ENCODE measurements at places on chromosomes 5 and 9. TPM values are rescaled to one million over a fixed set of nuclear protein-coding genes. Genes with fewer than 3 reads are reported as not detected.
A peak's percentile ranks its signal among the peaks of the same experiment; 100 is the strongest.

Gene PTBP3
- total RNA-seq, result 125 TPM

GRCh38 chr5:132437604-132438266 lies 52.8 kb downstream of the IRF1 start:
- peaks cover 2% of the 10 kb centered on the region for H3K36me3 ChIP-seq
- H3K4me3 ChIP-seq, result peak overlapping the region; percentile 83
- peak overlapping the region; percentile 93 for H3K27ac ChIP-seq

Gene PPP3R2
- not detected for total RNA-seq

DNA sequence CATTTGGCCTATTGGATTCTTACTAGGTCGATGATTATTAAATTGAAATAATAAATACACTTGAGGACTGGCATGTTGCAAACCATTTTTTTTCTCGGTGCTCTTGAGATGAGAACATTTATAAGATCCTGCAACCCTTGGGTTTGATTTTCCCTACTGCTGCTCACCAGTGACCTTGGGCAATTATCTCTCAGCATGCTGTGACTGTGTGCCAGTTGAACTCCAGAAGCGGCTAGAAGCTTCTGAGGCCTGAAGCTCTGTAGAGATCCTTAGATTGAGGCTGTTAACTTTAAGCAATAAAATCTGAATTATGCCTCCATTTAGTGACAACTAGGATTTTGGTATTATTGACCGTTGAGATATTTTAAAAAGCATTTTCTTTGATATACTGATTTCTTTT lies 489.8 kb downstream of the MAT2B start:
- no peaks in the 10 kb centered on the region for H3K27me3 ChIP-seq
- no peaks in the 10 kb centered on the region for H3K36me3 ChIP-seq
- no peak for DNase-seq
- H3K4me3 ChIP-seq, result no peak overlapping the region
- H3K27ac ChIP-seq, result no peak overlapping the region
- H3K4me1 ChIP-seq, result no peaks in the 10 kb centered on the region

DNA sequence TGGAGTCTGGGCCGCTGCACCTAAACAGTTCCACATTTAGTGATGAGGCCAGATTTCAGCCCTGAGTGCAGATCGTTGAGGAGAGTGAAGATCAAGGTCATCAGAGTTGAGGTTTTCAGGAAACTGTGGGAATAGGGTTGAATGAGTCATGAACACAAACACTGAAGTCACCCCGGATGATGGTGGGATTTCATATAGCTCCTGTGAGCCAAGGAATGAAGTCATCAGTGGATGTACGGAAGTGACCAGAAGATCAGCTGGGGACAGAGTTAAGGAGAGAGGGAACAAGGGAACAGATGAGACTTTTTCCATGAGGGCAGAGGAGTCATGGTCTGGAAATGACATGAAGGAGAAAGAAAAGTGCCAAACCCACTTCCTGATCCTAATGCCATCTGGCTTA lies 36.5 kb downstream of the PALM2AKAP2 start:
- H3K36me3 ChIP-seq, result no peaks in the 10 kb centered on the region
- no peak for DNase-seq
- no peaks in the 10 kb centered on the region for H3K4me1 ChIP-seq
- H3K4me3 ChIP-seq, result no peak overlapping the region
- no peak overlapping the region for H3K27ac ChIP-seq
- H3K27me3 ChIP-seq, result peaks cover 7% of the 10 kb centered on the region

Gene DMRT2
- not detected for total RNA-seq

Measured in activated T-cell treated with anti-CD3 and anti-CD28 coated beads, Interleukin-2, amount 50 U/mL, for 72 hours (primary cell).